NK-92 treated with Interleukin-12 subunit alpha and Interleukin-12 subunit beta, amount 100 ng/mL, for 24 hours (cell line): ENCODE measurements at places on chromosomes 3 and 15.
A peak's percentile ranks its signal among the peaks of the same experiment; 100 is the strongest.

- DNase-seq, result no peak
Observed at GRCh38 chr15:66085128-66085527, 168.4 kb downstream of the MEGF11 start.

DNA sequence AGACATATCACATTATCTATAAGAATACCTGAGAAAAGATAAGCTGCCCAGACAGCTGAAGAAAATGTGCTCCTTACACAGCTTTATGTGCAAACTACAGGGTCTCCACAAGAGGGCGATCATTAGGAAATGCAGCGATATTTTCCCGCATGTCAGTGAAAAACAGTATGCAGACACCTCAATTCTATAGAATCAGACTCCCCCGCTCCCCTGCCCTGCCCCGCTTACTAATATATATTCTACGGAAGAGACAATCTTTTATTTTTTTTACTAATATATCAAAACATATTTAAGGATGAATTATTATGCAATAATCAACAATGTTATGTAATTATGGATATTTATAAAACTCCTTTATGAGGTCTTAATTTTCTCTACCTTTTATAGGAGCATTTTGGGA lies 681.3 kb downstream of the ROBO1 start:
- DNase-seq, result no peak

DNA sequence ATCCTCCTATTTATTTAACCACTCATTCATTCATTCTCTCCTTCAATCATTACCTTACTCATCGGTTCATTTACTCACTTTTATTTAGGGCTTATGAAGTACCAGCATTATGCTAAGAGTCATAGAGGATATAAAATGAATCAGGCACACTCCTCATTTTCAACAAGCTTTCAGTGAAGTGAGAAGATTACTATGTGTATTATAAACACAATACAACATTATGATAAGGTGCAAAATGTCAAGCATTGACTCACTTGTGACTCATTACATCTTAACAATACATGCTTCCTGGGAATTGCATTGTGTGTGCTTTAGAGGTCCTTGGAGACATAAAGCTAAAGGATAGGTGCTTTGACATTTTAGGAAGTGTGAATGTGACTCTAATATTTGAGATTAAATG lies 60.4 kb downstream of the PLAAT1 start:
- DNase-seq, result no peak

DNA sequence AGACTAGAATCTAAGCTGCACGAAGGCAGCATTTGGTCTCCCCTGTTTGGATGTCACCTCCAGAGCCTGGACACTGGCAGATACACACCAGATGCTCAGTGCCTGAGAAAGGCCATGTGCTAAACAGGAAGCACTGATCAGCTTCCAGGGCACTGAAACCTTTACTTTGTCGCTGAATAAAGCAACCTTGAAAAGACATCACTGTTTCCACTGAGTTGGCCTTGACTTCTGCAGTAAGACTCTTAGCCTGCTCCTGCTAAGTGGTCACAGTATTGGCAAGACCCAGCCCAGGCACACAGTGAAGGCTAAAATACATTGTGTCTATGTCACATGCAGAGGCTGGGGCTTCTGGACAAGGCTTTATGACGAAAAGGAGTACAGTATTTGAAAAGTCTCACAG lies 104.3 kb upstream of the ICE2 start:
- no peak for DNase-seq

DNA sequence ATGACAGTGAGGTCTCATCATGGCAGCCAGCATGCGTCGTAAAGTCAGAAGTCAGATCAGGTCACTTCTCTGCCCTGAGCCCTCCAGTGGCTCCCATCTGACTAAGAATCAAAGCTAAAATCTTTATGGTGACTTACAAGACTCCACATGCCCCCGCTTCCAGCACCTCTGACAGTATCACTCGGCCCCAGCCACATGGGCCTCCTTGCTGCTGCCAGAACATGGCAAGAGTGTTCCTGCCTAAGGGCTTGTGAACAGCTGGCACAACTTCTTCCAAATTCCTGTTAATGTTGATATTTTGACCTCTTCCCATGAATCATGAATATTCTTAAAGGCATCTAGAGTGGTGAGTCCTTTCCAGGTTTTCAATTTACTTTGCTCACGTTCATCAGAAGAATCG lies 20.5 kb downstream of the POLR2M start:
- DNase-seq, result no peak

GRCh38 chr3:183339461-183340086 lies 86.5 kb downstream of the B3GNT5 start:
- DNase-seq, result no peak

- no peak for DNase-seq
Observed at GRCh38 chr15:67812241-67812644, 13.1 kb upstream of the SKOR1 start.

DNA sequence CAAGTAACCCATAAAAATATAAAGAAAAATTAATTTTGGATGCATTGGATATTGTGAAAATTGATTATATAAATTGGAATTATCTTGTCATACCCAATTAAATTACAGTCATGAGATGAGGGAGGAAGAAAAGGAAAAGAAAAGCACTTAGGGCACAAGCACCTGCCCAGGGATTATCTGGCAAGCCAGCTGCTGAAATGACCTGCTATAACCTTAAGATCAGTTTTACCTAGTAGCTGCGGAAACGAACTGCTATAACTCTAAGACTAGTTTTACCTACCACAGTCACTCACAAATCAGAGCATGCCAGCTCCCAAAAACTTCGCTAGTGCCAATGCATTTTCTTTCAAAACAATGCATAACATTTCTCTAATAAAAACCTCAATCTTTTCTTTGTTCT lies 26.2 kb downstream of the LRRFIP2 start:
- no peak for DNase-seq

- peak; percentile 40 for DNase-seq
Observed at GRCh38 chr3:194682694-194683310, 2.9 kb upstream of the FAM43A start.

GRCh38 chr3:45599984-45600650 lies 5.6 kb downstream of the LIMD1 start:
- no peak for DNase-seq

DNA sequence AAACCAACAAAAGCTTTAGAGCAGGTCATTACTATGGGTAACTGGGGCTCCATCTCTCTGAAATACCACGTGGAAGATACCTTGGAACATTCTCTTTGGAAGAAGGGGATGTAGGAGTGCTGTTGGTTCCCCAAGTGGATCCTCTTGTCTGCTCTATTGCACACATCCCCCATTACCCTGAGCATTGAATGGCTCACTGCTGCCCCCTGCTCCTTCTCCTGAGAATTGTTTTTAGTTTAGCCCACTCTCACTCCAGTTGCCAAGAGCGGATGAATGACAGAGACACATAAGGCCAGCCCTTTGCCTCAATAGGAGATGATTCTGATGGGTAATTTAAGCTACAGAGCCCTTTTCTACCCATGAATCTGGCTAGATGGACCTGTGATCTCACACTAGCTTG lies 135.6 kb upstream of the SUCLG2 start:
- no peak for DNase-seq

- no peak for DNase-seq
Observed at GRCh38 chr3:45785605-45786150, 10.7 kb downstream of the SLC6A20 start.

- DNase-seq, result no peak
Observed at GRCh38 chr3:14836049-14836468, 17.3 kb downstream of the FGD5 start.
